Stimulated activated CD8-positive, alpha-beta memory T cell treated with anti-CD3 and anti-CD28 coated beads, Interleukin-7, amount 100 ng/mL, for 48 hours (primary cell): ENCODE measurements at places on chromosomes 13 and 19.

DNA sequence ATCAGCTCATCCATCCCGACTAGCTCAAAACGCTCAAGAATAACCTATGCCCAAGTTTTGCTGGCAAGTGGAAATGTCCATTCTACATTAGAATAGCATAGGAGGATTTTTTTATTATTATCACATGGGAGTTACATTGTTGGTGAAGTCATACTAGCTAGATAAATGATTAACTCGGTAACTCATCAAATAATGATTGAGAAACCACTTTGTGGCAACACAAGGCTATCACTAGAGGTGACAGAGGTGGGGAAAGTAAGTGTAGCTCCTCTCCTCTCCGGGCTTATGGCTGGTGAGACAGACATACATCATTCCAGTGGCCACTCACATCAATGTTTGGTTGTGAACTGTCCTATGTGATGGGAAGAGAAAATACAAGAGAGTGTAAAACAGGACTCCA, 161.6 kb downstream of the ZIC5 start:
- no peak for DNase-seq

DNA sequence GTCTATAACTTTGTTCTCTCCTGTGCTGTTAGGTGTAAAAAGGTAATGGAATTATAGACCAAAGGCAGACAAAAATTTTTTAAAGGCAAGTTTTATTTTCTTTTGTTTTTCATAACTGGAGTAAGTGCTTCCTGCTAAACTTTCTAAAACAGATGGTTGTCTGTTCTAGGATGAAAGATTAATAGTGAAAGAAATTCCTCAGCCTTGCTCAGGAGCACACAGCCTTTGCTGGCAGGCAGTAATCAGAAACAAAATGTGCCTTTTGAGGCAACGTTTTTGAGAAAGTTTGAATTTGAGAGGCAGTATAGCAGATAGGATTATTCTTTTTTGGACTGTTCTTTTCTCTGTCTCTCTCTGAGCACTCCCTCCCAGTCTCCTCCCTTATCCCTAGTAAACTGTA, 2749.5 kb downstream of the PCDH9 start:
- DNase-seq: no peak

DNA sequence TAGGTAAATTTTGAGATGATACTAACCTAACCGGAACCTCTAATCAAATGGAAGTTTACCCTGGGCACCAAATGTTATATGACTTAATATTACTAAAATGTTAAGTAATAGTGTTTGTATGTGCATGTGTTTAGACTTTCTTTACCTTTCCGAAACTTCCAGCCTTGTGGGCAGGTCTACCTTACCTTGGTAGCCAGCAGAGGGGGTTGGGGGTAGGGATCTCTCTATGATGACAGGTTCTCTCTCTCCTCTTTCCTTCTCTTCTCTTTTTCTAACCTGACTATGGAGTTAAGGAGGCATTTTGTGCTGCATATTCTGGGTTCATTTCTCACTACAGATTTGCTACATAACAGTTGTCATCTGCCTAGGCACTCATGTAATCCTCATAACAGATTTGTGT, 6.8 kb upstream of the FRY start:
- no peak for DNase-seq

GRCh38 chr19:16435238-16435917, 36.4 kb downstream of the EPS15L1 start:
- no peak for DNase-seq

DNA sequence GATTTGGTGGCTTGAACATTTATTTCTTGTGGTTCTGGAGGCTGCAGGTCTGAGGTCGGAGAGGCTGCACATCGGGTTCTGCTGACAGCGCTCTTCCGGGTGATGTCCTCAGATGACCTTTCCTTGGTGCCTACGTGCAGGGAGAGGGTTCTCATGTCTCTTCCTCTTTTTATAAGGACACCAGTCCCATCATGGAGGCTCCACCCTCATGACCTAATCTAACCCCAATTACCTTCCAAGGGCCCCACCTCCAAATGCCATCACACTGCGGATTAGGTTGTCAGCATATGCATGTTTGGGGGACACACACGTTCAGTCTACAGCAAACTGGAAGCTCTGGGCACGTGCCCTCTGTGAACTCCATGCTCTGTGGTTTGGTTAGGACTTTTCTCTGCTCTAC, 338.6 kb downstream of the FGF9 start:
- DNase-seq: no peak

- no peak for DNase-seq
These were observed 411.8 kb downstream of the ZNF536 start for GRCh38 chr19:30783936-30784335.

- DNase-seq: no peak
These were observed 2.9 kb downstream of the DNAJC15 start for GRCh38 chr13:43026262-43026661.

DNA sequence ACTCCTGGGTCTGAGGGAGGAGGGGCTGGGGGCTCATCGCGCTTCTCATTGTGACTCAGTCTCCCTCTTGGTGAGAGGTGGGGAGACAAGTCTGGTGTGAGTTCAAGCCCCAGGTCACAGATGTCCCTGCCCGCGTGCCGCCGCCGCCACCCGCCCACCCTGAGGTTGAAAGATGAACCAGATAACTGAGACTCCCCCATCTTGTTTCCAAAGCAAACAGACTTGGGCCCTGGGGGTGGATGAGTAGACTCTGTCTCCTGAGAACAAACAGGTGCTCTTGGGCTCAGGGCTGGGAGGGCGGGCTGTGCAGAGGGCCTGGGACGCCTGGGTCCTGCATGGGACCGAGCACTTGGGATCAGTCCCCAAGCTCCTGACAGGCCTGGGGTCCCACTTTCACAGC, 567 bp downstream of the SBK2 start:
- no peak for DNase-seq

GRCh38 chr13:60329221-60329923, 67.6 kb upstream of the TDRD3 start:
- no peak for DNase-seq
